Peyer's patch (tissue), 4 donors: ENCODE measurements at places on chromosomes 13 and 19. TPM values are rescaled to one million over a fixed set of nuclear protein-coding genes. Genes with fewer than 3 reads are reported as not detected.

Gene KLF2
- total RNA-seq, result 129 TPM

Gene KIR2DL3
- not detected for total RNA-seq

Gene EID2B
- total RNA-seq, result 1.1 TPM

Gene ZNF534
- not detected for total RNA-seq

Gene SIAH3
- not detected for total RNA-seq

Gene ERICH6B
- total RNA-seq, result not detected

Gene FGF9
- 2.3 TPM for total RNA-seq
